ENCODE measurements at places on chromosomes 2 and 18. TPM values are rescaled to one million over a fixed set of nuclear protein-coding genes. Genes with fewer than 3 reads are reported as not detected.

TMEM37 gene
- total RNA-seq = not detected

INHBB gene
- total RNA-seq = not detected

WDR54 gene
- total RNA-seq = 194 TPM

RELCH gene
- 28.7 TPM for total RNA-seq

EML6 gene
- total RNA-seq = 1.4 TPM

ANO7 gene
- 1.6 TPM for total RNA-seq

DNA sequence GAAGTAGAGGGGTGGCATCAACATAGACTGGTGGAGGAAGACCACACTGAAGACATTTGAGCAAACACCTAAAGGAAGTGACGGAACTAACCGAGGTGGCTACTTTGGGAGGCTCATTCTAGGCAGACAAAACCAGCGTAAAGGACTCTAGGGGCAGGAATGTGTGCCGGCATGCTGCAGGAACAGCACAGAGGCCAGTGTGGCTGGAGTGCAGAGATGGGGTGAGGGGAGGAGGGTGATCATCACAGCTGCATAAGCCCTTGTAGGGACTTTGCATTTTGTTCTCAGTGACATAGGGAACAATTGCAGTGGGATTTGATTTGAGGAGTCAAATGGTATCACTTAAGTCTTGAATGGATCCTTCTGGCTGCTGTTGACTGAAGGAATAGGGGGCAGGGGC is 253.5 kb downstream of the NCKAP5 start:
- no peak for ATAC-seq

- ATAC-seq = no peak
Measured at GRCh38 chr18:45730832-45731575, 7.0 kb downstream of the SLC14A1 start.

DNA sequence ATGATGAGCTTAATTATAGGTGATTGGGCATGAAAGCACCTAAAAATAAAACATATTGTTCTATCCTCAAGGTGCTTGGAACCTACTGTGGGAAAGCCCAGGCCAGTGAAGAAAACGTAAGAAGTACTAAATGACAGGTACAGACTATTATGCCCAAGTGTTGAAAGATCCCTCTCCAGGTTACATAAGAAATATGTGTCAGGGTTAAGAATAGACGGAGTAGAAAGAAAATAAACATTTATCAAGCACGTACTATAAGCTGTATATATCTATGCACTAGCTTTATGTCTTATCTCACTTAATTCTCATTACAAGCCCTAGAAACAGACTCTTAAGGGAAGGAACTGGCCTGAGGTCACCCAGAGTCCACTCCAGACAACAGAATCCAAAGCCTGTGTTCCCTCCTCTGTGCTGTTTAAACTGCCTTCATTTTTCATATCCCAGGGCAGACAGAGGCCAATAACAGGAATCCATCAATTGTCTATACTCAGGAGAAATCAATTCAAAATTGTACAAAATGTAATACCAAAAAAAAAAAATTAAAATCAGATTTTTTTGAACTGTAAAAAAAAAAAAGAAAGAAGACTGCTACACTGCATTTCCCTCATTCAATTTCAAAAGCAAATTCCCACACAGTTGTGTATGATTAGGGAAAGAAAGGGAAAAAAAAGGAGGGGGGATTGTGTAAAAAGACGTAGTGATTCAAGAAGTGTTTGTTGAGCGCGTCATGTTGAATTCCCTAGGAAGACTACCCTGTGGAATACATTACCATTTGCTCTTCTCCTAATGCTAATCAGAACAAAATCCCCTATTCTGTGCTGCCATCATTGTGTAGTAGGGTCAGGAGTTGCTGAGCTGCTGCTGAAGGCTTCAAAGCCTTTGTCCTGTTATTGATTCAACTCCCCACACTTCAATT is 156.3 kb downstream of the IRS1 start:
- ATAC-seq = no peak

DNA sequence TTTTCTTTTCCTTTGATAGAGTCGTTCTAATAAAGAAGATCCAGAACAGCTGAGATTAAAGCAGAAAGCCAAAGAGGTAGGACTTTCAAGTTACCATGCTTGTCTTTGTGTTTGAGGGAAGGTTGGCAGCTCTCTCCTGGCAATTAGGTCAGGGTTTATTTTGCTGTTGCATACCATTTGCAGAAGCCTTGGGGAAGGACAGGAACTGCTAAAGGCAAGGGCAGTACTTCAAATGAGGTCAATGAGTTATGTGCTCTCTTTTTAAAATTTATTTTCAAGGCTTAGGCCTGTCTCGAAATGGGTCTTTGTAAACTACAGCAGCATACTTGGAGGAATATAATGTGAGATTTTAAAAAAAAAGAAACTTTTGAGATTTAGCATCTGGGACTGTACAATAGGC is 108.9 kb downstream of the TAF4B start:
- no peak for ATAC-seq

- ATAC-seq = no peak
Measured at GRCh38 chr18:60643009-60643408, 270.4 kb upstream of the MC4R start.

- ATAC-seq = no peak
Measured at GRCh38 chr2:9248363-9248762, 41.8 kb downstream of the ASAP2 start.

DNA sequence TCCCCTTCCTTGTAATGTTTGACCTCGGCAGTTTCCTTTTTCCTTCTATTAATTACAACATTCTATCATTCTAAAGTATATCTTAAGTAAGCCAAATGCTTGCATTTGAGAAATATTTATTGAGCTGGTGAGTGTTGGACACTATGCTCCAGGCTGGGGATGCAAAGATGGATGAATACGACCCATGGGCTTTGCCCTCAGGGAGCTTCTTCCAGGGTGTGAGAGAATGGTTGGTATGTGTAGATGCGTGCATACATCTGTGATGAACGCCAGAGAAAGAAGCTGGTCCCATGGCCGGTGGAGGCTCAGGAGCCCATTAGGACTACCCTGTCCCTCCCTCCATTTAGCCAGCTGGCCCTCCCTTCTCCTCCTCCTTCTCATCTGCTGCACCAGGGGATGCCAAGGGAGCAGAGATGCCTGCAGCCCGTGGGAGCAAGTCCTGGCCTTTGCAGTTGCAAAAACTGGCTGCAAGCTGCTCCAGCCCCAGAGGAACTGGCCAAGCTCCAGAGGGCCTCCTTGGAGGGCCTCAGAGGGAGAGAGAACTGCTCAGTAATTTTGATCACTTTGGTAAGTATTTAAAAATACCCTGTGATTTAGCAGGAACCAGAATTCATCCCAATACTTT is 65.7 kb upstream of the FOSL2 start:
- ATAC-seq = no peak

DNA sequence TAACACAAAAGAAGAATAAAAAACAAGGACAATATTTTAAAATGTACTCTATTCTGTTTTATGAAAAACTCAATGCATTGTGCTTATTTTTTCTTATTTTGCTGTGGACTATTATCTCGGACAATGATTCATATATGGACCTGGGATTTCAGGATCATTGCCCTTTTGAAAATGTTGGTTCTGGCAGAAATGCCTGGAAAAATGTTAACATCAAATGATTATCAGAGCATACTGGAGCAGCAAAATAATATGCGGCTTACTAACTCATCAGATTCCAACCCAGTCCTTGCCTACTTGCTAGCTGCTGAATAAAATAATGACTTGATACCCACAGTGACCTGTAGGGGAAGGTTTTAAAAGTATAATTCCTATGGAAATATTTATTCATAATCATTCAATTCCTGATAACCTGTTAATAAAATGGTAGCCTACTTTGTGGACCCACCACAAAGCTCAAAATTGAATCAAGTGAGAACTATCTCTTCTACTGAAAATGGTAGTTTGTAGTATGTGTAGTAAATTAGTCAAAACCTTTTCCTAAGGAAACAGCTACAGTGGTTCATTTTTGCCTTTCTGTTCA is 117.4 kb downstream of the NEB start:
- ATAC-seq = no peak

GRCh38 chr2:58221909-58222308 is 19.2 kb downstream of the FANCL start:
- no peak for ATAC-seq

DNA sequence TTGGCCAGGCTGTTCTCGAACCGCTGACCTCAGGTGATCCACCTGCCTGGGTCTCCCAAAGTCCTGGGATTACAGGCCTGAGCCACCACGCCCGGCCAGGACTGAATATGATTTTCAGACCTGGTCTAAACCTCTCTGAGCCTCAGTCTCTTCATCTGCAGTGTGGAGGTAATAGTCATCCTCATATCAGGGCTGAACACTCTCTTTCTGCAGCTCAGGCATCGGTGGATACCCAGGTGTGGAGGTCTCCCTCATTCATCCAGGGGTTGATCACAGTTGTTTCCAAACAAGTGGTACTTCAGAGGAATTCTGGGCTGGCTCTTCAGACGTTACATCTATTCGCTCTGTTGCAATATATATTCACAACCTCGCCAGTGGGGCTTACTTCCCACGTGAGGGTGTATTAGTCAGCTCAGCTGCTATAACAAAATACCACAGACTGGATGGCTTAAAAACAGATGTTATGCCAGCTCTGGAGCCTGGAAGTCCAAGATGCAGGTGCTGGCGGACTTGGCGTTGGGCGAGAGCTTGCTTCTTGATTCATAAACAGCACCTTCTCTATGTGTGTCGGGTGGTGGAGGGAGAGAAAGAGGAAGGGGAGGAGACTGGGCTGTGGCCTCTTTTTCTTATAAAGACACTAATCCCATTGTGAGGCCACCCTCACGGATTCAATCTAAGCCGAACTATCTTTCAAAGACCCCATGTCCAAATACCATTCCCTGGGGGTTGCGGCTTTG is 2.9 kb upstream of the MBP start:
- no peak for ATAC-seq

GRCh38 chr2:30191819-30192271 is 39.5 kb upstream of the LBH start:
- no peak for ATAC-seq

- ATAC-seq = no peak
Measured at GRCh38 chr2:60569680-60570111, 16.2 kb upstream of the BCL11A start.

GRCh38 chr2:55054106-55054875 is 4.0 kb upstream of the RTN4 start:
- no peak for ATAC-seq

GRCh38 chr2:96345868-96346462 is 10.4 kb downstream of the NCAPH start:
- ATAC-seq = no peak

GRCh38 chr18:63207143-63207790 is 112.3 kb downstream of the BCL2 start:
- ATAC-seq = peak; percentile 13

DNA sequence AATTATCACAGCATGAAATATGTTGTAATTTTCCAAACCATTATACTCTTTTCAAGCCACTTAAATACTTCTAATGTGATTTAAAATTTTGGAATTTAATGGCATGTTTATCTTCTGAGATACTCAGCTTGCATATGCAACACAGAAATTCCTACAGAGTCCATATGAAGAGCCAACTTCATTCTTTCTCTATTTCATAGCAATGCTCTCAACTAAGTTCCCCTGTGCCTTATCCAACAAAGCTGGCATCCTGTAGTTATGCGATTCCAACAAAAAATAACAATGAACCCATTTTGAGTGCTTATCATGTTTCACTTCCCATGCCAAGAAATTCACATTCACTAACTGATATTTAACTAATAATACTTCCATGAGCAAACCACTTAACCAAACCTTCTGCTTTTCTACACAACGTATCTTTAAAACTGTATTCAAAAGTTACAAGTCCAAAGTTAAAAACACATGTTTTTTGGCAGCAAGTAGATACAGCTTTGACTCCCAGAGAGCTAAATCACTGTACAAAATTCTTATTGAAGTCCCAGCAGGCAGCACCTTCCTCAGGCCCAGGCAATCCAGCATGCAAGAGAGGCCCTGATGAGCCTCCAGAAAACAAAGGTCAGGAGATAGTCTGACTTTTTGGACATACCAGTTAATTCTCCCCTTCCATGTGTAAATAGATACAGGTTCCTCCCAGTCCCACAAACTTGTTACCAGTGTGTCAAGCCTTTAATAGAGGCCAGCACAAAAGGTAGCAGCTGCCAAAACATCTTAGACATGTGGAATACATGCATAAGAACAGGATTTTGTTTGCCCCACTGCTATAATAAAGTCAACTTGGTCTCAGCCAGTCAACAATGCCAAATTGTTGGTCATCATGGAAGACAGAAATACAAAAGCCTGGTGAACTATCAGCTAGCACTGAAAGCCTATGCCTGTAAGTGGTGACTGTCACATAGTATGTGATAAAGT is 113.1 kb upstream of the WDR75 start:
- ATAC-seq = no peak

DNA sequence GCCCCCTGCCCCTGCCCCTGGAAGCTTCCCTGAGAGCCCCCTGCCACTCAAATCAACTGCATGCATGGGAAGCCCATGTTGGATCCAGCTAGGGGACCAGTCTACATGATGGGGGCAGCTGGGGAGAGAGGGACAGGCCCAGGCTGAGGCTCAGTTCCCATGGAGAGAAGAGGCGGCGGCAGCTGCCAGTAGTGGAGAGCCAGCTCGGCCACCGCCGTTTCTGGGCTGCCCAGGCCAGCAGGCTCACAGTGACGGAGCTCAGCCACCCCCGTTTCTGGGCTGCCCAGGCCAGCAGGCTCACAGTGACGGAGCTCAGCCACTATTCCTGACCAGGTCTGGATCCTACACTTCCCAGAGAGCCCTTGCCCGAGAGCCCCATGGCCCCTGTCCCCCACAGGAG is 3.6 kb downstream of the MAB21L4 start:
- no peak for ATAC-seq

GRCh38 chr2:132751836-132752235 is 81.8 kb upstream of the LYPD1 start:
- ATAC-seq = no peak

GRCh38 chr18:10519366-10519765 is 6.5 kb upstream of the NAPG start:
- no peak for ATAC-seq

DNA sequence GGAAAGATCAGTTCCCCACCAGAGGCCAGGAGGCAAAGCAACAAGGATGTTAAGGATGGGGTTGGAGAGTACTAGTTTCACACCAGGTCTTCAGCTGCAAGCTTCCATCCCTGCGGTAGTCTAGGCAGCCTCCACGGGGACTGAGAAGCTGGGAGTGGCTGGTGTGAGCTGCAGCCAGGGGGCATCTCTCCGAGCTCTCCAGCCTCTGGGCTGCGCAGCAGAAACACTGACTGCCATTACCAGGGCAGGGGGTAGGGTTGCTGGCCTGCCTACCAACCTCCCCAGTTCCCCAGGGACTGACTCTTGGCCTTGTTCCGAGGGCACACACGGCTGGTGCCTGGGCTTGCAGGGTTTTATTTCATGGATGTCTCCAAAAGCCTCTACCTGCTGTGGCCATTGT is 15.9 kb downstream of the GATA6 start:
- no peak for ATAC-seq

DNA sequence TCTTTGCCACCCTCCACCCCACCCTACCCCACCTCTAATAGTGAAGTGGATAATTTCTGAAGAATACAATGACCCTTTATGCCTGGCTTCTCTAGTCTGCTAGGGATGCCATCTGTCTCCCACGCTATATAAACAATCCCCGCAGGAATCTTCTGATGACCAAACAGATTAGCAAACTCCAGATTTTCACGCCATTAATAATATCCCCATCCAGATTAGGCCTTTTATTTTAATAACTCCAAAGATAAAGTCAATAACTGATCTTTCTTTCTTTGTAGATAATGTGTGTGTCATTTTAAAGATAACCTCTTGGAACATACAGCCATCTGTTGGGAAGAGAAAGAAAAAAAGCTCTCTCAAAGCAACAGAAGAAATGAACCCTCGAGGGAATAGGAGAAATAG is 47.9 kb upstream of the CCDC150 start:
- no peak for ATAC-seq

GRCh38 chr2:67476809-67477790 is 80.0 kb downstream of the ETAA1 start:
- ATAC-seq = no peak

- no peak for ATAC-seq
Measured at GRCh38 chr18:41873730-41874129, 81.3 kb upstream of the PIK3C3 start.

All from activated T-helper 17 cell treated with anti-CD3 and anti-CD28 coated beads, Interleukin-2, amount 50 U/mL, for 72 hours (primary cell).